8988T (cell line): ENCODE measurements at places on chromosomes 12 and 14.

DNA sequence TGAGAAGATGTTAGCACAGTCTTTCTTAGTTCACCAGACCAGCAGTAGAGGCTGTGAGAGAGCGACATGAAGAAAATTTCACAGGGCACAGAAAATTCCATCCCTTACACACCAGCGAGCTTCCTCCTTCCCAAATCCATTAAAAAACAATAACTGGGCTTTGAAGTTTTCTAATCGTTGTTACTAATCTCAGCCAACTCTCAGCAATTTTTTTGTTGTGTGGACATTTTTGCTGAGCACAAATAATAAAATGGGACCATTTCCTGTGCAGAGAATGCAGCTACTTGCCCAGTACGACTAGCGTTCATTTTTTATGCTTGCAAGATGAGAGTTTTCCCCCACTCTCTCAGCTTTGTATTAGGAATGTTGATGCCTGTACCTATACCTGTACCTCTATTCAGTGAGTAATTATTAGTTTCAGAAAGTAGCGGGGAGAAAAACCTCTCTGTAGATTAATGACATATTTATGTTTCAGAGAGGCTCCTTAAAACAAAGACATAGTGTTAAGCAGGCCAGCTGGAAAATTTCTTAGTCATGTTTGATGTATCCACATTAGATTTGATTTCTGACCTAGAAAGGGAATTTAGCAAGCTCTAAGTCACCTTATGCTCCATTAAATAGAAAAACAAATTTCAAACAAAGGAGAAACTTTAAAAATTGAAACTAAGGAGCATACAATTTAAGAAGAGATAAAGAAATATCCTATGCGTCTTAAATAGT lies 146.5 kb downstream of the SRGAP1 start:
- no peak for DNase-seq

GRCh38 chr12:2333491-2334195 lies 280.9 kb downstream of the CACNA1C start:
- DNase-seq, result no peak

DNA sequence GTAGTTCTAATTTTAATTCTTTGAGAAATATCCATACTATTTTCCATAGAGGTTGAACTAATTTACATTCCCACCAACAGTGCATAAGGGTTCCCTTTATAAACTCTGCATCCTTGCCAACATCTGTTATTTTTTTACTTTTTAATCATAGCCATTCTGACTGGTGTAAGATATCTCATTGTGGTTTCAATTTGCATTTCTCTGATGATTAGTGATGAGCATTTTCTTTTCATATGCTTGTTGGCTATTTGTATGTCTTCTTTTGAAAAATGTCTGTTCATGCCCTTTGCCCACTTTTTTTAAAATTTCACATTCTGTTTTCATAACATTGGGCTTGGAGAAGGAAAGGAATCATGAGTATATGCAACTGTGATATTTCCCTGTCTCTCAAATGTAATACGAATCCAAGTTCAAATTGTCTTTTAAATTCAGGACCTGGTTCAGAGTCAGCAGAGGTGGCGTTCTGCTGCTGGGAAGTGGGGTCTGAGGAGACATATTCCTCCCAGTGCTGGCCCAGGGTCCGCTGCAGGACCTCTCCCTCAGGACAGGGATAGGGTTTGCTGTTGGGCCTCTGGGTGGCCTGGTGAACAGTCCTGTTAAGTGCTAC lies 81.2 kb upstream of the ETV6 start:
- no peak for DNase-seq

GRCh38 chr14:94127330-94127729 lies 2.1 kb downstream of the IFI27L2 start:
- DNase-seq, result no peak

DNA sequence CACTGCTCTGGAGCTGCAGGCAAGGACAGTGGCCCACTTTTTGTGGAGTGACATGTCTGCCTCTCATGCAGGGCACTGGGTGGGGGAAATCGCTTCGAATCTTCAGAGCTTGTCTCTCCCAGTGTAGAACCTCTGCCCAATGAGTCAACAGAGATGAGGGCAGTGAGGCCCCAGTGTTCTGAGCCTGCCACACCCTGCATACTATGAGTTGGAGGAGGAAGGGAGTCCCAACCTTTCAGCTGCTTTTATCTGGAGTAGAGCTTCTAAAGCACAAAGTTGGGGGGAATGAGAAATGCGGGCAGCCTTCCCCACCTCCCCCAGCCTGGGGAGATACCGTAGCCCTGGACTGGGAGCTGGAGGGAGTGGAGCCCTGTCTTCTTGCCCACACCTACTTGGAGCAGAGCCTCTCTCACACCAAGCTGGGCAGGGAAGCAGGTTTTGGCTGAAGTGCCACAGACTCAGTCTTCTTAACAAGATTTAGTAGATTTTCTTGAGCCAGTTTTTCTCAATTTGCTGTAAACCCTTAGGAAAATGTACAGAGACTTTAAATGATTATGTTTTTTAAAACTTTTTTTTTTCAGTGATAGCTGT lies 159.1 kb downstream of the ADGRD1 start:
- no peak for DNase-seq
